NCI-H526 treated with DMSO at 0.1 percent for 48 hours (cell line): ENCODE measurements at places on chromosomes 13 and 19.

DNA sequence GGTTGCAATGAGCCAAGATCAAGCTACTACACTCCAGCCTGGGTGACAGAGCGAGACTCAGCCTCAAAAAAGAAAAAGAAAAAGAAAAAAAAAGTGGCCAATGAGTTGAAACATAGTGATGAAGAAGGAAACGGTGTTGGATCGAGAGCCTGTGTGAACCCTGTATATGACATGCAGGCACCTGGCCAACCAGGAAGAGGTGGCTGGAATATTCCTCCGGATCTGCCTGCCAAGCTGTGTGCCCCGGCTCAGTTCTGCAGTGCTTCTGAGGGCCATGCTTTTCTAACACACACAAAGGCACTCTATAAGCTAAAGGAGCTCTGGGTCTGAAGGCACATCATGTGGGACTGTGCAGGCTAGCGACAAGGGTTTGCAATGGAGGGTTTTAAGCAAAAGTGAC, 3.7 kb upstream of the ZNF444 start:
- DNase-seq: no peak

- no peak for DNase-seq
Measured at GRCh38 chr19:17125728-17126677, 50.4 kb downstream of the MYO9B start.

GRCh38 chr13:33081666-33082065, 65.4 kb downstream of the KL start:
- DNase-seq: no peak

DNA sequence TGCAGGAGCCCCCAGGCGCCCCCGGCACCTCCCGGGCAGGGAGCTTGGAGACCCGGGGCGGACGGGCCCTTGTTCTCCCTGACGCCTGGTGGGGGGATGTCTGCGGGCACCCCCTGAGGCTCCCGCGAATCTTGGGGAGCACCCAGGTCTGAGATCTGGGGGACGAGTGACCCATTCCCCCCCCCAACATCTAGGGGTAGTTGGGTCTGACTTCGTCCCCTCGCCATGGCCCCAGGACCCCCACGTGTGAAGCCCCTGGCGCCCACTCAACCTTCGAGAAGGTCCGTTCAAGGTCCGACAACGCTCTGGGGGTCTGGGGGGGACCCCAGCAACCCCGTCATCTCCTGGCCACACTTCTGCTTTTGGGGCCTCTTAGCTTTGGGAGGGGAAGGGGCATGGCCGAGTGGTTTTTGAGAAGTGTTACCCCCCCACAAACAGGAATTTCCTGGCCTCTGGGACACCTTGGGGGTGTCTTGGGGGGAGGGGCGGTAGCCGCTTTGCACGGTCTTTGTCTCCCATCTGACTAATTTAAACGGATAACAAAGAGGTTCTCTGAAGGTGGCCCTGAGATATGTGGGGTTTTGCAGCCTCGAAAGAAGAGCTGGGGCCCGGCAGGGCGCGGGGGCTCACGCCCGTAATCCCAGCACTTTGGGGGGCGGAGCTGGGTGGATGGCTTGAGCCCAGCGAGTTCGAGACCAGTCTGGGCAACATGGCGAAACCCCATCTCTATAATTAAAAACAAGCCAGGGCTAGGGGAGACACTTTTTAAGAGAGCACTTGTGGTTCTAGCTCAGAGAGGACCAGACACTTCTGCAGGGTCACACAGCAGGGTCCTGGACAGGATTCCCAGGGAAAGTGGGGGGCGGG, 608 bp downstream of the CNN2 start:
- DNase-seq: no peak

DNA sequence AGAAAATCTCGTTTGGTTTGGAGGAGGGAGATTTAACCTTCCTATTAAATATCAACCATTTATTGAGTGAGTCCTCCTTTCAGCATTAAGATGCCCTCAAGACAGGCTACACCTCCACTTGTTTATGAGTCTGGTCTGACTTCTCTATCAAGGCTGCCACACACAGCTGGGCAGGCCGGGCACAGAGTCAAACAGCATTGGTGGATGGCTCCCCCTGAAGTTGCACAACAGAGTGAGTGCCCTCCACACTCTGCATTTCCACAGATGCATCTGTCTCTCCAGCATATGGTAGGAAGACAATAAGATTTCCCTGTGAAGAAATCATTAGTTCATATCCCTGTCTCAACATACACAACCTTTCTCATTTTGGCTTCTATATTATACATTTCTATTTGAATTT, 31.4 kb downstream of the PHF11 start:
- no peak for DNase-seq
